ENCODE measurements at places on chromosomes 6 and 20. TPM values are rescaled to one million over a fixed set of nuclear protein-coding genes. Genes with fewer than 3 reads are reported as not detected.

The PTCRA gene
- not detected for total RNA-seq

The ZSCAN9 gene
- 9.4 TPM for total RNA-seq

The C6orf52 gene
- total RNA-seq = not detected

The RAD21L1 gene
- not detected for total RNA-seq

The APOM gene
- total RNA-seq = 0.16 TPM

The NRSN1 gene
- total RNA-seq = not detected

The LY6G6D gene
- total RNA-seq = not detected

The EEF1A2 gene
- total RNA-seq = 27.1 TPM

The SLC17A3 gene
- total RNA-seq = not detected

The CST7 gene
- total RNA-seq = not detected

The TGM3 gene
- not detected for total RNA-seq
